ENCODE measurements at places on chromosomes 7 and 10.

GRCh38 chr7:120654241-120654640, 203.7 kb downstream of the TSPAN12 start:
- no peak for DNase-seq

- no peak for DNase-seq
Measured at GRCh38 chr10:102850025-102850518, 4.0 kb upstream of the BORCS7 start.

GRCh38 chr10:130555411-130555750, 419.2 kb downstream of the GLRX3 start:
- no peak for DNase-seq

- no peak for DNase-seq
Measured at GRCh38 chr7:122291189-122291588, 13.4 kb downstream of the FEZF1 start.

DNA sequence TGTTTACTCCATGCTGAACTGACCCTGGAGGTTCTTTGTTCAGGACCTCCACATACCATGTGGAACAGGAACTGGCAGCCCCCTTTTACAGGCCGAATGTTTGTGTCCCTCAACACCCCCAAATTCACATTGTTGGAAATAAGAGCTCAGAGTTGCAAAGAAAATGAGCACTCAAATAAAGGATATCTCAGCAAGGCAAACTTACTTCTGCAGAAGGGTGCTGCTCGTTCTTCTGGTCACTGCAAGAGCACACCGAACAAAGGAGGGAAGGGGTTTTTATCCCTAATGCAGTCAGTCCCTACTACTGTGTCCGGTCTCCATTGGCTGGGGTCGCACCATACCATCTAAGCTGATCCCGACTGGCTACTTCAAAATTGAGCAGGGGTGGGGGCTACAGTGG, 68.1 kb downstream of the PYROXD2 start:
- no peak for DNase-seq

- DNase-seq = no peak
Measured at GRCh38 chr7:52061666-52062065, 745.1 kb upstream of the COBL start.

- no peak for DNase-seq
Measured at GRCh38 chr10:43605850-43606322, 352 bp upstream of the ZNF485 start.

DNA sequence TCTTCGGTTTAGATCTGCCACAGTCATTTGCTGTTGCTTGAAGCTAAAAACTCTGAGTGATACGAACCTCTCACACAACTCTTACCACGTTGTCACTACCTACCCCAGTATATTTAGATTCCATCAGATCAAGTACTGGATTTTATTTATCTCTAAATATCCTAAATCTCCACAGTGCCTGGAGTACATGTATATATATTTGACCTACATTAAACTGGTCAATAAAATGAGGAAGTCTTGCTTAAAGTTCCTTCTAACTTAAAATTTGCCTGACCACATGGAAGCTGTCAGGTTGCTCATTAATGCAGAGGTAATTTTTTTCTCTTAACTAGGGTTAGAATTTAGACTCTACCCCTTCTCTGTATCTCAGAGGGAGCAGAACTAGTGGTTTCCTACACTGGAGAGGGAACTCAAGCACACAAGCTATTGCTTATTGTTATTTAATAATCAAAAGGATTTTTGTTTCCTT, 3.1 kb upstream of the MACC1 start:
- DNase-seq = no peak

GRCh38 chr7:26861050-26861449, 3.3 kb downstream of the SKAP2 start:
- DNase-seq = no peak

GRCh38 chr10:76422769-76423168, 991.3 kb downstream of the LRMDA start:
- DNase-seq = no peak

DNA sequence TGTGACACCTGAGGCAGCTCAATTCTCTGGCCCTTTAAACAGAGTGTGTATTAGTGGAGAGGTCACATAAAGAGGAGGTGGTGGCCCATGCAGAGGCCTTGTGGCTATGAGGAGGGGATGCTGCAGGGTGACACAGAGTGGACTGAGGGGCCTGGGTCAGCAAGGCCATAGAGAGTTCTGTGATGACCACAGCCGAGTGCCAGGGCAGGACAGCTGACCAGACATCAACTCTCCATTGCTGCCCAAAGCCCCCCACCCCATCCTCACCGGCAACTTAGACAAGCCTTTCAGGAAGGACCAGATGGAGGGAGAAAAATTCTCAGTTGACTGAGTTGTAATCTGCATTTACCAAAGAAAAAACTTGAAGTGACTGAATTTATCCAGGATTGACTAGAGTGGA, 378.1 kb downstream of the RPS24 start:
- no peak for DNase-seq

- no peak for DNase-seq
Measured at GRCh38 chr10:125343118-125343925, 183.0 kb upstream of the CTBP2 start.

DNA sequence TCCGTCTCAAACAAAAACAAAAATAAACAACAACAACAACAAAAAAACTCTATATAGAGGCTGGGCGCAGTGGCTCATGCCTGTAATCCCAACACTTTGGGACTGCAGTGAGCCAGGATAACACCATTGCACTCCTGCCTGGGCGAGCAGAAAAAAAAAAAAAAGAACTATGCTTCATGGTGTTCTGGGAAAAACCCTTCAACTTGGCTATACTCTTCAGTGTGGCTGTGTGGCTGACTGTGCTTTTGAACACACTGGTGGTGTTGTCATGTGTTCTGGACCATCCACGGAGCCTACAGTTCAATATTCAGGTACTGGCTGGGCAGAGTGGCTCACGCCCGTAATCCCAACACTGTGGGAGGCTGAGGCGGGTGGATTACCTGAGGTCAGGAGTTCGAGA, 26.5 kb downstream of the SNX8 start:
- no peak for DNase-seq

- no peak for DNase-seq
Measured at GRCh38 chr7:92889081-92889480, 52.7 kb upstream of the CDK6 start.

GRCh38 chr7:116952635-116953371, 498 bp upstream of the ST7 start:
- peak; percentile 71 for DNase-seq

- DNase-seq = no peak
Measured at GRCh38 chr7:149257146-149257545, 4.8 kb upstream of the ZNF783 start.

DNA sequence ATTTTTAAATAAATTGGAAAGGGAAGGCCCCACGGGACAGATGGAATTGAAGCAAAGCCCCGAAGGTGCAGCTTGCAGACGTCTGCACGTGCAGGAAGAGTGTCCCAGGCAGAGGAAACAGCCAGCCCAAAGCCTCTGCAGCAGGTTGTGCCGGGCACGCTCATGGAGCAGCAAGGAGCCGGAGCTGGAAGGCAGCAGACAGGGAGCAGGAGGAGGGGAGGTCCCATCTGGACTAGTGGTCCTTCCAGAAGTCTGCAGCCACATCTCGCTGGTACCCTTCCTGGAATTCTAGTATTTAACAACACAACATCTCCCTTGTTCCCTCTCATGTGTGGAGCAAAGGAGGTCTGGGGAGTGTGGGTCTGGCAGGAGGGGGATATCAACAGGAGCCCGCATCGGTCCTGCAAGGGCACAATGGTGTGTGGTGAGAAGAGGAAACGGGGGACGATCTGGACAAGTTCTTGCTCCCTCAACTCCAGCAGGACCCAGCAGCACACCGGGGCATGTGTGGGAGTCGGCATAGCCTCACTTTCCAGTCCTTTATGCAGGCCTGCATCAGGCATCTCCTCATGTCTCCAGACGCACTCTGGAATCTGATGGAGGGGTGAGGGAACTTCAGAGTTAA, 169.3 kb downstream of the GRID1 start:
- no peak for DNase-seq

GRCh38 chr7:76220185-76221057, 18.7 kb downstream of the SRRM3 start:
- DNase-seq = no peak

DNA sequence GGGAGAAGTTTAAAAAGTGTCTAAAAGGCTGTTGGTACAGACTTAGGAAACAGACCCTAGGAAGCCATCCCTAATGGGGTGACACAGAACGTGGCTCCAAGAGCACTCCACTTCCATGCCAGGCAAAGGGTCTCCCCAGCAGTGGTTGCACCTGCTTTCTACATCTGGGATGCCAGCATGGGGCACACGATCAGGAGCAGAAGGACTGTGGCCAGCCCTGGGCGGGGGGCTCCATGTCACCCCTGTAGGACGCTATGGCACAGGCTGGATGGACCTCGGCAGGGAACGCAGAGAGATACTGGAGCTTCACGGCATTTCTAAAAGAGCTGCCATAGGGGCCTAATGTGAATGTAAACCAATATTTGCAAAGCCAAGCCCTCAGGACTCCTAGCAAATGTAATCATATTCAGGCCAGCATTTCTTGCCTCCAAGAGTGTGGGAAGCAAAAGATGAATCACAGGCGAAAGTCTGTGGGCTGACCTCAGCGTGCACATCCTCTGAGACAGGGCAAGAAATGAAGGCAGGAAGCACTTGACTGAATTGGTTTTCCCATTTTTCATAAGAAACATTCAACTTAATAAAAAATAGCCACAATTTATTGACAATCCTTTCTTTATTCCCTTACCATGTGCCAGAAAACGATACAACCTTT, 93.9 kb downstream of the ATXN7L1 start:
- no peak for DNase-seq

- no peak for DNase-seq
Measured at GRCh38 chr7:55966851-55967250, 2.5 kb downstream of the NIPSNAP2 start.

DNA sequence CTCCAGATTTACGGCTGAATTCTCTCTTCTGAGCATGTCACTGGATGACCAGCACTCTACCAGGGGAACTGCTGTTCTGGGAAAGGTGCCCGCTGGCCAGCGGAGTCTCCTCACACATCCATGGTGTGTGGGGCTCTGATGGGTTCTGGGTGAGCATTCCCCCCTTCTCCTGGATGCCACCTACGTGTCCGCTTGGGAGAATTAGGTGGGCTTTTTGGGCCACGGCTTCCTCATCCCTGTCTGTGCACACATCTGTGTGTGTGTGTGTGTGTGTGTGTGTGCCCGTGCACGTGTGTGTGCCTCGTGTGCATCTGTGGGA, 163.0 kb downstream of the DNAJB6 start:
- DNase-seq = no peak

GRCh38 chr10:110008518-110009339, 945 bp downstream of the ADD3 start:
- DNase-seq = no peak

DNA sequence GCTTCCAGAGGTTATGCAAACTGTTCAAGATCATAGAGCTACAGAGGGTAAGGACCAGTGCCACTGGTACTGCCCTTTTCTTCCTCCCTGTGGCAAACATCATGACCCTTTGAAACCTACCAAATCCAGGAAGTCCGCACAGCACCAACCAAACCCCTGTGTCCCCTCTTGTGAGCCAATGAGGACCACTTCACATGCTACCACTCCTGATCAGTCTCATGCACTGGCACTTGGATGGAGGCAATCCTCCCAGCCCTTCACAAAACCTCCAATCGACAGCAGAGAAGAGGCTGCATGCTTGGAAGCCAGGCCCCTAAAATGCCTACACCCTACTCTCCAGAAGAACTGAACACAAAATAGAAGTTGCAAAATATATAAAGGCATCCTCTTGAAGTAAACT, 248.0 kb downstream of the TNS3 start:
- no peak for DNase-seq

GRCh38 chr10:44385696-44386441, 972 bp upstream of the CXCL12 start:
- no peak for DNase-seq

DNA sequence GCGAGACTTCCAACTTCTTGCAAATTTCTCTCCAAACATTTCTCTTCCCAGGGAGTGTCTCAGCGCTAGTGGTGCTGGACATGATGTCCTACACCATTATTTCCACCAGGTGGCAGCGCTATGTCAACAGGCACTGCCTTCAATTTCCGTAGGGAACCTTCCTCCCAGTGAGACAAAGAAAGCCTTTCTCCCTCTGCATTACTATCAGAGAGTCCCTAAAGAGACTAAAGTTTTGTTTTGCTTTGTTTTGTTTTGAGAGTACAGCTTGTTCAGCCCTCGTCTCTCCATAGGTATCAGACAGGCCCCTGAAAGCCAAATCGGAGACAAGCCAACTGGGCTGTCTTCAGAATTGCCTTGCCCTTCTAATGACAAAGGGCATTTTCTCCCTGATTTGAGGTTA, 44.2 kb upstream of the GGCT start:
- peak; percentile 46 for DNase-seq

DNA sequence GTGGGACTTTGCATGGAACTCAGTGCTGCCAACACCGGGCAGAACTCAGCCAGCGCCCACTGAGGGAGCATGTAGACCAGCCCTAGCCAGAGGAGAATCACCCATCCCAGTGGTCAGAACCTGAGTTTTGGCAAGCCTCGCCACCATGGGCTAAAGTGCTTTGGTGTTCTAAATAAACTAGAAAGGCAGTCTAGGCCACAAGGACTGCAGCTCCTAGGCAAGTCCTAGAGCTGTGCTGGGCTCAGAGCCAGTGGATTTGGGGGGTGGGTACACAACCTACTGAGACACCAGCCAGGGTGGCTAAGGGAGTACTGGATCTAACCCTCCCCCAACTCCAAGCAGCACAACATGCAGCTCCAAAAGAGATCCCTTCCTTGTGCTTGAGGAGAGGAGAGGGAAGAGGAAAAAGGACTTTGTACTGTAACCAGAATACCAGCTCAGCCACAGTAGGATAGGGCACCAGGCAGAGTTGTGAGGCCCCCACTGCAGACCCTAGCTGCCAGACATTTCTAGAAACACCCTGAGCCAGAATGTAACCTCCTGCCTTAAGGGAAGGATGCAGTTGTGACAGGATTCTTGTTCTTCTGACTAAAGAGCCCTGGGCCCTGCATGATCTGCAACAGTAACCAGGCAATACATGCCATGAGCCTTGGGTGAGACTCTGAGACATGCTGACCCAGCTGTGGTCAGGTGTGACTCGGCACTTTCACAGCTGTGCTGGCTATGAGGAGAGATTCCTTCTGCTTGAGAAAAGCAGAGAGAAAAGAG, 24.4 kb downstream of the GSDME start:
- no peak for DNase-seq

GRCh38 chr7:7795630-7796121, 77.3 kb upstream of the RPA3 start:
- no peak for DNase-seq

- DNase-seq = peak; percentile 26
Measured at GRCh38 chr7:26492816-26493215, 201.2 kb downstream of the SNX10 start.

GRCh38 chr7:9939176-9939575, 1034.5 kb upstream of the PHF14 start:
- DNase-seq = no peak
